ENCODE measurements at places on chromosomes 2 and 18. TPM values are rescaled to one million over a fixed set of nuclear protein-coding genes. Genes with fewer than 3 reads are reported as not detected.

Gene POTEE
- total RNA-seq: not detected

Gene ASB18
- total RNA-seq: not detected

Gene MTX2
- total RNA-seq: 49.8 TPM

Gene ESPNL
- total RNA-seq: not detected

Gene ELP2
- 40.9 TPM for total RNA-seq
